ENCODE measurements at places on chromosomes 2 and 18.
A peak's percentile ranks its signal among the peaks of the same experiment; 100 is the strongest.

DNA sequence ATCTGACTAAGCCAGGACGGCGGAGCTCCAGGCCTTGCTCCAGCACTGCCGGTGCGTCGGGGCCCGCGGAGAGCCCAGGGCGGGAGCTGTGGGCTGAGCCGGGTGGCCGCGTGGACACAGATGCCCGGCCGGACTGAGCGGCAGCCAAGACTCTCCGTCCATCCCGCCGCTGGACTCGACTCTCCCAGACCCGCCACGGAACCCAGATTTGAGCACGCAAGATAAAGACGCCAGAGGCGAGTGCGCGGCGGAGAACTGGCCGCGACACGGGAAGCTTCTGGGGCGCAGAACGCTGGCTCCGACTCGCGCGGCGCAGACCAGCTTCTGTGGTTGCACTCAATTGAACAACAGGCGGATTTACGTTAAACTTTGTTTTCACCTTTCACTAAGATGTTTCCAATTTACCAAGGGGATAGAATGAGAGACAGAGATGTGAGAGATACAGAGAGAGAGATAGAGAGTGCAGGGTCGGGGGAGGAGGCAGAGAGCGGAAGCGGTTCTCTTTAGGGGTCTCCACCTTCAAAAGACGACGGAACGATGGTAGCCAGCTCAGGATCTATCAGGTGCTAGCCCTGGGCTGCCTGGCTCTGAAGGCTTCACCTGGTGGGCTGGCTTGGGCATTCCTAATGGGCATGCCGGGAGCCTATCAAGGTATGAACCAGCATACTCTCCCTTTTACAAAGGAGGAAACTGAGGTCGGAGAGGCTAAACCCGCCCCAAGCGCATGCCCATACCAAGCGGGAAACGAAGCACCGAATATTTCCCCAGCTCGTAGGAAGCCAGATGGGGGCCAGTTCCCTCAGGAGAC, 10.4 kb upstream of the EN1 start:
- DNase-seq: no peak

DNA sequence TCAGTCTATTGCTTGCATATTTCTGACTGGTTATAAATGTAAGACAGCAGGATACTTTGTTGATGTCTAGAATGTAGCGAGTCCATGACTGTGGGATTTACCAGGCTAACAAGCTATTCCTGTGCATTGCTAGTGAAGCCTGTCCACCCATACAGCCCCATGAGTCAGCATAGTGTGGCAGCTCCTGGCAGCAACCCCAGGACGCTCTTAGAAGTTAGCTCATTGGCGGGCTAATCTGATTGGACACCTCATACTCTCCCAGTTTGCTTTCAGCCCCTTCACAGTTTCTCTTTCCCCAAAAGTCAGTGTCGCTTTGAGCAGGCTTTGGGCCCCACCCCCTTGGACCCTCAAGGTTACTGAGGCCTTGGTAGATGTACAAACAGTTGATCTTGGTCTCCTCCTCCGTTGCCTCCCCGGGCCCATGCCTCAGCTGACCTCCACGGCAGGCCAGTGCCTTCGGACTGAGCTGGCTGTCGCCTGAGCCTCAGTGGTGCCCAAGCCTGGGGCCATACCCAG, 48.0 kb downstream of the COA5 start:
- peak; percentile 36 for DNase-seq

- DNase-seq: no peak
Measured at GRCh38 chr18:10563886-10564285, 38.1 kb downstream of the NAPG start.

GRCh38 chr2:41657226-41657625, 390.6 kb upstream of the PKDCC start:
- DNase-seq: no peak

DNA sequence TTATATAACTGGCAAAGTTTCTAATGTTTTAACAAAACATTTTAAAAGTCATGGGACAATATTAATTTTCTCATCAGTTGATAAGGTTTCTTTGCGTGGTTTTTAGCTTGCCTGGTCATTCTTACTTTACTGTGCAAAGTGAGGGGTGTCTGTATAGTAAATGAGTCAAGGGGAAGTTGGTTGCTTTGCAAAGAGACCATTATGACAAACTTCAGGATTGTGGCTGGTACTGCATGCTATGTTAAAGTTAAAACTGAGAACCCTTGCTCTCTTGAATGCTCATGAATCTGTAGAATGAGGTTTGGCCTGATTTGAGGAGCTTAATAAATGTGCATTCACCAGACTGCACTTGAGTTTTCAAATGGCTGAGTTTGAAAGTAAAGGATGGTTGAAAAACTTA, 47.0 kb downstream of the COL4A4 start:
- DNase-seq: no peak

All from epithelial cell of proximal tubule (primary cell).